ENCODE measurements at places on chromosomes 3 and 15.

DNA sequence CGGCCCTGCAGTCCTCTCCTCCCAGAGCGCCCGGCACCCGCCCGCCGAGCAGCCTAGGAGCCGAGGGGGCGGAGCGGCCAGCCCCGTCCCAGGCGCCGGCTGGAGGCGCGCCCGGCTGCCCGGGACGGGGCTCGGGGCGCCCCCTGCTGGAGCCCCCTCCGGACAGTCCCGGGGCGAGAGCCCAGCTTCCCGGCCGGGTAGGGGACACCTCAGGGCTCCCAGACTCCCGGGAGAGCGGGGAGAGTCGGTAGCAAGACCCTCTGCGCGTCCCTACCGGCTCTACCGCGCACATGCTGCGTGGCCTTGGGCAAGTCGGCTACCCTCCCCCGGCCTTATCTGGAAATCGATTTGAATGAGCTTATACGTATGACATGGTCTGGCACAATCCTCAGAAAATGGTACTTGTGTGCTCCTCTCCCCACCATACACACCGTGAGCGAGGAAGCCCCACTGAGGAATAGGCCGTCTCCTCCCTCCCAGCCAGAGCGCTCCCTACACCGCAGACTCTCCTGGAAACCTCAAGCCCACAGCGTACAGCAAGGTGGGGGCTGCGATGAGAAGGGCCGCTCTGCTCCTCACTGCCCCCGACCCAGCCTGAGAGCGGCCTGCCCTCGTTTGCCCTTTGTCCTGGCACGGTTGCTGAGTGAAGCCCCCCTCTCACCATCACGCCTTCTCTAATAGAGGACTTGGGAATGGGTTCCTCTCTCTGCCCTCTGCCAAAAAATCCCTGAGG, at the start of gene DAPK2:
TSS of gene DAPK2 (minus strand) at position 65 of the 733 bp plus-strand sequence. CDS start 6,224 bp downstream, outside the sequence.
- peak; percentile 39 for DNase-seq

- no peak for DNase-seq
Observed at GRCh38 chr3:76212679-76213078, 427.3 kb upstream of the ZNF717 start.

- DNase-seq, result no peak
Observed at GRCh38 chr3:149325581-149325980, 7.9 kb downstream of the TM4SF18 start.

DNA sequence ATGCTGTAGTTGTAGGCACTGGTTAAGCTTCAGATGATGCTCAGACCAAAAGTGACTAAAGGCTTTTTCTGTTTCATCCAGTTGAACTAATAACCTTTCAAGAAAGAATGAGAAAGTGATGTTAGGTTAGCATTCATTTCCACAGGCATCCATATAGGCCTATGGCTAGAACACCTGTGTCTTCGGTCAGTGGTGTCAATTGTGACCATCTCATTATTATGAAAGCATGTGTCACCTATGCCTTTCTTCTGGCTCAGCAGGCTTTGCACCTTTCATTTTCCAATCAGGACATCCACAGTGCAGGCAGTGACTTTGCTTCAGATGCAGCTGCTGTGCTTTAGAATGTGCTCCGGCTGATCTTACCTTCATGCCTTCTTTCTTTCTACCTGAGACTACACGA, 57.9 kb downstream of the B3GNT5 start:
- no peak for DNase-seq

DNA sequence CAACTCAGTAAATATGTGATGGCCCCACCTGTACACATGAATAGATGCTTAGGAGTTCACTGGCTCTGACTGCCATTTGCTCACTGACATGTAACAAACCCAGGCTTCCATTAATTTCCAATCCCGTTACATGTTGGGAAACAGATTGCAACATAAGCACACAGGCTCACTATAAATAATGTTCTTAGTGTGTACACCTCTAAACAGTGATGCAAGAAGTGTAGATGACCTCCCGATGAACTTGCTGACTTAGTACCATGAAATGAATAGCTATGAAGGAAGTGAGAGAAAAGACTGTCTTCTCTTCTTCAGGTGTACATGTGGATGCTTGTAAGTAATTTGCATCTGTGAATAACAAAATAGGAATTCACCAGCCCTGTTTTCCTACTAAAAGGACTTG, 21.4 kb upstream of the FSIP1 start:
- DNase-seq, result no peak

DNA sequence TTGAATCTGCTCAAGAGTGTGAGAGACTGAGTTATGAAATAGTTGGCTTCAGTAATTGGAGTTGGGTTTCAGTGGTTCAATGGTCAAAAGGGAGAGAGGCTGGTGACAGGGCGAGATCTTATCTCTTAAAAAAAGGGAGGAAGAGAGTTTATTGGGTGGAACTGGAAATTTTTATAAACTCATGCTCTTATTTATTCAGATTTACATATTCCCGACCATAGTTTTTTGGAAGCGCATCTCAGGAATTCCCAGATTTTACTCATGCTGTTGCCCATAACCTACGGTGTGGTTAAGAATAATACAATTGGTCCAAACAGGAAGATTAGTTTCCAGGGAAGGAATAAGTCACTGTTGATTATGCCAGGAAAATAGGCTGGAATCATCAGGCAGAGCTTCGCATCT, 41.4 kb downstream of the CD200 start:
- no peak for DNase-seq

DNA sequence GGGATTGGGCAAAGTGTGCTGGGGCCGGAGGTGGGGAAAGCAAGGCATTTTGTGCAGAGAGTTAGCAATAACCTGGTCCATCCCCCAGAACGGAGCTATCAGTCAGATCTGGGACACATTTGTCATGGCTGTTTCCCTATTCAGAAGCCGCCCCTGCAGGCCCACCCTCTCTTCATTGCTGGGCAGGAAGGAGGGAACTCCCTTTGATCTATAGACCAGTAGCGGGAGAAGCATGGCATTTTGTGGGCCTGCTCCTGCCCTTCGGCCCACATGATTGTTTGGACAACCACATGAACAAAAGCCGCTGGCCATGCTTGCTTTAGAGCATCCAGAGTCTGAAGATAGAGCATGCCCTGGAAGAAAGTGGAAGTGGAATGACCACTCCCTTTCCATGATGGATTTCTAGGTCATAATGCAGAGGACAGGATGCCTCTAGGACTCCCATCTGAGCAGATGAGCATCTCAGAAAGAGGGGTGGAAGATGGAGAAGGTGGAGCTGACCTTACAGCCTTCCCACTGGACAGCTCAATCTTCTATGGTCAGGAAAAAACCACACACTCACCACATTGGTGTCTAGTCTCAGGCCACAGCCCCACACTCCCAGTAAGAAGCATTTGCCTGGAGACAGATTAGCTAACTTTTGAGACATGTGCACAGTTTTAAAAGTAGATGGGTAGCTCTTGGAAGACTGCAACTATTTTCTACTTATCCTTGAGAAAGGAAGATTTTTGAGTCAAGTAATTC, 11.9 kb upstream of the LRTM1 start:
- no peak for DNase-seq

GRCh38 chr15:98003996-98004395, 43.5 kb downstream of the ARRDC4 start:
- DNase-seq, result no peak

GRCh38 chr3:114506591-114507300, 212.9 kb downstream of the TIGIT start:
- no peak for DNase-seq

DNA sequence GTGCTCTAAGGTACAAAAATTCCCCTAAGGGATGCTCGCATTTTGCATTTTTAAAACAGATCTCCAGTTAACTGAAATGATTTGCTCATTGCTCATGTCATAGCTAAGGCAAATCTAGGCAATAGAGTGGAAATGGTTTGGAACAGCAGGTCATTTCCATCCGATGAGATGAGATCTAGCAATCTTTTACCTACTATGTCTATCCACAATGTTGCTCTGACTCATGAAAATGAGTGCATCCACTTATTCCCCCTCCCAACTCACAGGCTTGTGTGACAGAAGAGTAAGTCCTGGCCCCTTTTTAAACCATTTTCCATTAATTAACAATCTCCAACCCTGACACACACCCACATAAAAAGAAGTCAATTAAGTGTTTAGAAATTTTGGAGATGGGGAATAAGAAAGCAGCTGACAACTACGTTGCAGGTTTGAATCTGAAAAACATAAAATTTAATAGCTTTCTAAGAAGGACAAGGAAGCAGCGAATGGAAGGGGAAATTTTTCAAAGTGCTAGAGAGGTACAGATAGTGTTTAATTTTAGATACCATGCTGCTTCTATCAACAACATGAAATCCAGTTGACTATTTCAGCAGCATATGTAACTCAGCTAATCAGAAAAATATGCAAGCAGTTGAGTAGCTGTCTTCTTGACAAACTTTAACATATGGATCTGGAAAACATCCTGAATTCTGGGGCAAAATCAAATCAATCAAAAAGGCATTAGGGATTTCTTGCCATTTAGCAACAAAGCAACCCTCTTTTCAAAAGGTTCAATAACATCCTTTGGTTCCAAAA, 112.0 kb downstream of the TMCO5A start:
- DNase-seq, result no peak

GRCh38 chr15:99722406-99722805, 10.8 kb downstream of the LYSMD4 start:
- no peak for DNase-seq

DNA sequence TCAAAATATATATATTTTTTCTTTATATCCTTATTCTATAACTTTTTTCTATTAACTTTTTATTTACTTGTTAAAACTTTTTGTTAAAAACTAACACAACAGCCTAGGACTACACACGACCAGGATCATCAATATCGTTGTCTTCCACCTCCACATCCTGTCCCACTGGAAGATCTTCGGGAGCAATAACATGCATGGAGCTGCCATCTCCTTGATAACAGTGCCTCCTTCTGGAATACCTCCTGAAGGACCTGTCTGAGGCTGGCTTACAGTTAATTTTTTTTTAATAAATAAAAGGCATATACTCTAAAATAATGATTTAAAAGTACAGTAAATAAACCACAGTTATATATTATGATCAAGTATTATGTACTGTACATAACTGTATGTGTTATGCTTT, 58.9 kb downstream of the SFMBT1 start:
- DNase-seq, result no peak

GRCh38 chr3:12046406-12046805, 42.2 kb downstream of the SYN2 start:
- DNase-seq, result no peak

DNA sequence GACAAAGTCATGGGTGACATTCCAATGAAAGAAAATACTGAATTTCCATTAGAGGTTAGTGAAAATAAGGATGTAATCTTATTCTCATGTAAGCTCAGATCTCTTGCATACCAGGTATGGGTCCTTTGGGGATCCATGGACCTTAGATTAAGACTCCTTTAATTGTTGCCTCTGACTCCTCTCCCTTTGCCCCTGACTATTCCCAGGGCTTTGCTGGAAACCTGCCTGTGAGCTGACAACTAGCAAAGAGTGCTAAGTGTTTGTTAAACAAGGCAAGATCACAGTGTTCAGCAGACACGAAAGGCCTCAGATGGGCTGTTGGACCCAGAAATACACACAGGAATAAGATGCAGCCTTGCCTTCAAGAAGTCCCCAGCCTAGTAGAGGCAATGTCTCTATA, 32.1 kb downstream of the ACKR2 start:
- no peak for DNase-seq

GRCh38 chr3:33926998-33927605, 128.7 kb downstream of the PDCD6IP start:
- DNase-seq, result no peak

DNA sequence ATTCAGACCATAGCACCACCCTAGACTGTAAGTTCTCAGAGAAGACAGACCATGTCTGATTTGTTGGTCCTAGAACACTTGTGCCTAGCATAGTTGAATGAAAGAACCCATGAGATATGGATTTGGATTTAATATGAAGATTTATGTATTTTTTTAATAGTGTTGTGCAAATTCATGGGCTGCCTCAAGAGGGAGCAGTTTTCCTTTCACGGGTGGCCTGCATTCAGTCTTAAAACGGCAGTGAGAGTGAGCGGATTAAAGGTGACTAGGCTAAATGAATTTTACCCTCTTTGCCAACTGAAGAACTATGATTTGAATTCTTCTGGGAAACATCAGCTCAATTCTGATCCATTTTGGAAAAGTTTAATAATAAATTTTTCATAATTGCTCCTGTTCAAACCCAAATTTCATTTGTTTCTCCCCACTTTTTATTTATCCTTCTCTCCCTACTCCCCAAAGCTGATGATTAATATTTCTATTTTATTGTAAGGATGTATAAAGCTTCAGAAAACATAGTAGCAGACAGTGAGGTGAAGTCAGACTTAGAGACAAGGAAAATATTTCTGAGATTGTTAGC, 67.3 kb downstream of the MORC1 start:
- DNase-seq, result no peak

DNA sequence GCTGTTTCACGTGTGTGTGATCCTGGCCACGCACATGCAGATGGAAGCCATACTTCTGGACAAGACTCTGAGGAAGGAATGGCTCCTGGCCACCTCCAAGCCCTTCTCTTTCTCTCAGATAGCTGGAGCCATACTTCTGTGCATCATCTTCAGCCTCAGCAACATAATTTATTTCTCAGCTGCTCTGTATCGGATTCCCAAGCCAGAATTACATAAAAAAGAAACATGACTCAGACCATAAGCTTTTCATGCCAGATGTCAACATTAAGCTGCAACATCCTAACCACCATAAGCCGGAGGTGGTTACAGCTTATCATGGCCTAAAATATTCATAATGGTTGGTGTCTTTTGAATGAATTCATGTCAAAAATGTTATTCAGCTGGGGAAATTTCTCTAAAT, 10.6 kb upstream of the KIF23 start:
- DNase-seq, result no peak

DNA sequence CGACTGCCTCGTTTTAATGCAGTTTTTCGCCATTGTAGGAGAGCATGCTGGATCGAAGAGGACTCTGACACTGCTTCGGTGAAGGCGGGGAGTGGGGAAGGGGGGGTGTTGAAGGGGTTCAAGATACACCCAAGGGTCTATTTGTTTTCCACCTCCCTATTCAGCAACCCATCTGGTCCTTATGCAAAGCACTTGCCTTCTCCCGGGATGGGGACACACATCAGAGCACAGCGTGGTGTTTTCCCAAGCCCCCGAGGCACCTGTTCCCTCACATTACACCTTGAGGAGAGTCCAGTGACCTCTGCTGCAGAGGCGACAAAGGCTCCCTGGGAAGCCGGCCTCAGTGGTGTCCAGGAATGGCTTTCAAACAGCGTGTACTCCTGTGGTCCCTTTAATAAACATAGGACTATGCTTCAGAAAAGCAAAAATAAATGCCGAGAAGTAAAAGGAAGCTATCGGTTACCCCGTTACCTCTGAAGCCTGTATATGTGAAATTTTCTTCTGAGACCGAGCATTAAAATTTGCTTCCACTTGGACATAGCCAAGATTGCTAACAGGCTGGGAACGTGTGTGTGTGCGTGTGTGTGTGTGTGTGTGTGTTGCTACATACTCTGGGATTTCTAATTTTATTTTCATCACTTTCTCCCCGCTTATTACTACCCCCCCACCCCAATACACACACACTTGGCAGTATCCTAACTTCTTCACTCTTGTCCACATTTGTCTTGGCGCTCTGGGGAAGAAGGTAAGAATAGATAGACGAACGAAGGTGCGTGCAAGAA, 53.2 kb downstream of the CCDC54 start:
- peak; percentile 55 for DNase-seq

GRCh38 chr15:39934397-39935071, 619 bp downstream of the EIF2AK4 start:
- no peak for DNase-seq
